GOT3 (cell line): ENCODE measurements at places on chromosomes 1 and 21.

- DNase-seq = no peak
These were observed 32.1 kb downstream of the FAM151A start for GRCh38 chr1:54591127-54591756.

DNA sequence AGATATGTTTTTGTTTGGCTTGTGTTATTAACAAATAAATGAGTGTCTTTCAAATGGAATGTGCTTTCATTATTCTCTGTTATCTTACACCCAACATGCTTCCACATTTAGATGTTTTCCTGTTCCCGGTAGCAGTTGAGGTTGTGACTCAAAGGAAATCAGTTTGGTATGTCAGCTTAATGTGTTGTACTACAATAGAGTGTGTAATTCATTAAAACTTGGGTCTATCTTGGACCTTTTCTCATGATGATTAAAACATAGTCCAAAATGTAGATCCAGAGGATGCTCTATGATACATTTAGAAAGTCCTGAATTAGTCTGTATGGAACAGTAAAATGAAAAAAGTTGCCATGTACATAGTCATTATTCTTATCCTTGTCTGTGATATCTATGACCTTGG, 26.7 kb downstream of the RTCA start:
- no peak for DNase-seq

DNA sequence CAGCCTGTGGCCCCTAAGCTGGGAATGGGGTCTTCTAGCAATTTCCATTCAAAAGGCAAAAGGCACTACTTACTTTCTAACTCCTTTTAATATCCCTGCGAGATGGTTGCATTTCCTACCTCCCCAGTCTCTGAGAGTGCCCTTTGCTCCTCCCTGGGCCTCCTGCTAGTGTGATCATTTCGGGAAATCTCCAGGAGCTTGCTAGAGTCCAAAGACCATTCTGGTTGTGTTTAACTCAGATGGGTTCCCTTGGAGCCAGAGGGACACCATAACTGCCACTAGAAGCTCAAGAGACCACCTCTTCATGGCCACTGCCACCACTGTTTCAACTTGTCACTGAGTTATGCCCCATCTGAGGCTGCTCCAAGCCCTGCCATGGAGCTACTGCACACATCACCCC, 34.4 kb upstream of the CYP4B1 start:
- DNase-seq = no peak

DNA sequence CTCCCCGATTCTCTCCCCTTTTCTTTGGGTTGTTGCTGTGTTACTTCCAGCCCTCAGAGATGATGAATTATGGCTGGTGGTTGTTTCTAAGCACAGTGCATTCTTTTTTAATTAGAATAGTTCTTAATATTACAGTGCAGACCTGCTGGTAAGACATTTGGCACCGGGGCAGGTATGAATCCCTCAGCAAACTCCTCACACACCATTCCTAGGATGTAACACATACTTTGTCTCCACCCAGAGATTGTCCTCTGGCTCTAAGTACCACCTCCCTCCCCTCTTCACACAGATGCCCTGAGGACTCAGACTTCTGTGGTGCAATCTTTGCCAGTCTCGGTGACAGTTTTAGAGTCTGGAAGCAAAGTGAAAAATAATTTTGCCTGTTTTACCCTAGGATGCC, 143.1 kb downstream of the HLX start:
- DNase-seq = no peak

- no peak for DNase-seq
These were observed 88.8 kb downstream of the MRPL39 start for GRCh38 chr21:25518491-25518911.

DNA sequence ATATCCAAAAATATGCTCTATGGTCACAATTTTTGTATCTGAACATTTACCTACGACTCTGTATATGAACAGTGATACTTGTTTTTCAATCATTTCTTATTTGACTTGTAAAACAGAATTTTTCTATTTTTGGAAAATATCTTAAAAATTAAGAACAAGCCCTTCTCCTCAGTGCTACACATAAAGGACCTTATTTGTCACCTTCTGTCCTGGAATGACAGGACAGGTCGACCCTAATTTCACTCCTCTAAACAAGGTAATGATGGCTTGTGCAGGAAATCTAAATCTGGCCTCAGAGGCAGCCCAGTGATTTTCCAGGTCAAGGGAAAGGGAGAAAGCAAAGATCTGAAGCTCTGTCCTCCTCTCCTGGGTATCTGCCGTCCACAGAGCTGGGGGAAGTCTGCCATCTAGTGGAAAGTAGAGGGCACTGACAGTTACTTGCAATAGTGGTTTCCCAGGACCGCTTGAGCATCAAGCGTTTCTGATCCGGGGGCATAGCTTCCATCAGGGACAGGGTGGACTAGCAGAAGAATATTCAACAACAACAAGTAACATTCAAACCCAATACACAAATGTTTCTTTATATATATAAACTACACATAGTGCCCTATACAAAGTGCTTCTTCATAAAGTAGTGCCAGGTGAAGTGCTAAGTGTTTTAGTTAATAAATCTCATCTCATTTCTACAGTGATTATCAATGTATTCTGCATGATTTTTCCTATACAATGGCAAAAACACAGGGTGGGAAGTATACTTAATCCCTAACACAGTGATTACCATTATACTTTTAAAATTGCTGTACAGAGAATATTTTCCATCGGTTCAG, 74.6 kb downstream of the SLC25A24 start:
- DNase-seq = no peak

- no peak for DNase-seq
These were observed 310.0 kb downstream of the PBX1 start for GRCh38 chr1:164868990-164869389.

- DNase-seq = no peak
These were observed 15.1 kb downstream of the SH2D2A start for GRCh38 chr1:156801409-156802121.

GRCh38 chr1:214637722-214638458, 34.9 kb downstream of the CENPF start:
- no peak for DNase-seq

- peak; percentile 38 for DNase-seq
These were observed 2.4 kb downstream of the UROD start for GRCh38 chr1:45014321-45015028.

- DNase-seq = no peak
These were observed 38.2 kb upstream of the SLC19A2 start for GRCh38 chr1:169523904-169524303.

GRCh38 chr1:2170211-2170610, 24.4 kb downstream of the FAAP20 start:
- no peak for DNase-seq

- no peak for DNase-seq
These were observed 19.0 kb upstream of the CASQ1 start for GRCh38 chr1:160171354-160171753.

DNA sequence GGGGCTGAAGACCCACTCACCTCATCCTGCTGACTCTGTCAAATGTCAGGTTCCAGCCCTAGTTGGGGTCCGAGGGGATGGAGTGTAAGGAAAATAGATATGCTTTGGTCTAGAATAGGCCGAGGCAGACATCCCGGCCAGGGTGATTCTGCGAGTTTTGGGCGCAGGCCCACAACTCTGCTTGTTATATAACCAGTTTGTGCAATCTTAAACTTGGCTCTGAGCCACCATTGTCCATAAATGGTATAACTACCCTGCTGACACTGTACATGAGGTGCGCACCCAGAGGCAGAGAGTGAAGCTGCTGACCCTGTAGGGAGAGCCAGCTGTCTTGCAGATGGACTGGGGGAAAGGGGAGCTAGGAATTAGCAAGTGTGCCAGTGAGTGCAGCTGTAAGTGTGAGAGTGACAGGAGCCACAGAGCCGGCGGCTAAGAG, 1388.8 kb downstream of the AMY1C start:
- DNase-seq = no peak

DNA sequence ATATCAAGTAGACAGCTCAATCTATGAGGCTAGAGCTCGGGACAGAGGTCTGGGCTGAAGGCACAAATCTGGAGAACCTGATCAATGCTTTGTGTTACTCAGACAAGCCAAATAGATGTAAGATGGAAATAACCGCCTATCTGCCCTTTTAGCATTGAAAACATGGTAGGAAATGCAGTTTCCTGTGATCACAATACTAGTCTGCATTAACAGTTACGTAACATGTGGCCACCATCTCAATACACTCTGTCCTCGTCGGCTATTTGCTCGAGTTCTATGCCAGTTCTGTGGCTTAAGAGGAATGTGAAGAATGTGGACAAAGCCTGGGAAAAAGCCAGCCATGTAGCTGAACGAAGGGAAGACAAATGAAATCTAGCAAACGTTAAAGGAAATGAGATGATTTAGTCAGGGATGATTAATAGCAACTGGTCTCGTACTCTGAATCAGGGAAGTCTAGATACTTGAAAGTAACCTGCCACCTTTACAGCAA, 73.3 kb downstream of the HSF2BP start:
- DNase-seq = peak; percentile 11

DNA sequence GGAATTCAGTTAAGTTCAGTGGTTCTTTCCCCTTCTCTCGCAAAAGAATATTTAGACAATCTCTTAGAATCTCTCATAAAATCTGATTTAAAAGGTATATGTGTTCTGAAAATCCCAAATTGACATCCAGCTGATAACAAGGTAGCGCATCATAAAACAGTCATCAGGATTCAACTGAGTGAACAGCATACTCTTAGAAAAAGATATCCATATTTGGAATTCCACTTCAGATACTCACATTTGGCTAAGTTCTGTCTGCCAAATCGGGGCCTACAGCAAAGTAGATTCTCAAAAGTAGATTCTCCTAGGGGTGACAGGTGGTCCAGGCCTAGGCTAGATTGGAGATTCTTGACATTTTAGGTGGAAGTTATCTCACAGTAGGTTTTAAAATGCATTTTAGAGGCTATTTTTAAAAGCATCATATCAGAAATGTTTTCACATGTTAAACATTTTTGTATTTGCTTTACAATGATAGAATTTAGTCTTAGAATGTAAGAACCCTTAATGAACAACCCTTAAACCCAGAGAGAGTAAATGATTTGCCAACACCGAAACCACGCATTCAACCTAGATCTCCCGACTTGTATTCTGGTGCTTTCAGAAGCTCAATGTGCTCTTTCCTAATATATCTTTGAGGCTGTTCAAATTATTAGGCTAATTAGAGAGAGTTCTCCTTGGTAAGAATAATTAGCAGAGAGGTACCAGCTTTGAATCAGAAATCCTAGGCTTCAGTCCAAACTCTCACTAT, 318.9 kb downstream of the LMO4 start:
- DNase-seq = no peak

DNA sequence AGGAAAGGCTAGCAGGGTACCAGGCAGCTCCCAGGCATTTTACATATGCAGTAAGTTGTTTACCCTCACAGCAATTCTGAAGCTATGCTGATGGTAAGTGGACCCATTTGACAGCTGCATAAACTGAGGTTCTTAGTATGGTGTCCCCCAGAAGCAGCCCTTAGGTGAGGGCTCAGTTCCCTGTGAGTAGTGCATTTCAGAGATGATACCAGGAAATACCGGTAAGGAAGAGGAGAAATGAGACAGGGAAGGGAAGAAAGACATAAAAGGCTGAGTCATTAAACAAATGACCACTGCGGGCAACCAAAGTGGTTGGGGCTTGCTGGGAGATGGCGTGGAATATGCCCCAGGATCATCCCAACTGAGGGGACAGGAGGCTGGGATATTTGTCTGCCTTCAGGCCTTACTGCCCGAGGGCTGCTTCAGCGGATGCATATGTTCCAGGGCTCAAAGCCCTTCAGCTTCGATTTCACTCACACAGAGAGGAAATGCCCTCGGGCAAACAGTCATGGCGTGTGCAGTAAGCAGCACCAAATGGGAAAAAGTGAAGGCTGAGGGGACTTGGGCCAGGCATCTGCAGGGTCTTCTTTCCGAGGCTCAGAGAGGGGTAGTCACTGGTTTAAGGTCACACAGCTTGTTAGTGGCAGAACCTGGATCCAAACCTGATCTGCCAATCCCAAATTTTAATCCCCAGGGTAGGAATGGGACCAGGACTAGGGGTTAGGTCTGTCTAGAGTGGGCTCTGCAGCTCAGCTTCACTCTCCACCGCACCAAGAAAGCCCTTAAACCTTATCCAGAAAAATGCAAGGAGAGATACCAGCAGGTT, 133.7 kb upstream of the RUNX3 start:
- no peak for DNase-seq

DNA sequence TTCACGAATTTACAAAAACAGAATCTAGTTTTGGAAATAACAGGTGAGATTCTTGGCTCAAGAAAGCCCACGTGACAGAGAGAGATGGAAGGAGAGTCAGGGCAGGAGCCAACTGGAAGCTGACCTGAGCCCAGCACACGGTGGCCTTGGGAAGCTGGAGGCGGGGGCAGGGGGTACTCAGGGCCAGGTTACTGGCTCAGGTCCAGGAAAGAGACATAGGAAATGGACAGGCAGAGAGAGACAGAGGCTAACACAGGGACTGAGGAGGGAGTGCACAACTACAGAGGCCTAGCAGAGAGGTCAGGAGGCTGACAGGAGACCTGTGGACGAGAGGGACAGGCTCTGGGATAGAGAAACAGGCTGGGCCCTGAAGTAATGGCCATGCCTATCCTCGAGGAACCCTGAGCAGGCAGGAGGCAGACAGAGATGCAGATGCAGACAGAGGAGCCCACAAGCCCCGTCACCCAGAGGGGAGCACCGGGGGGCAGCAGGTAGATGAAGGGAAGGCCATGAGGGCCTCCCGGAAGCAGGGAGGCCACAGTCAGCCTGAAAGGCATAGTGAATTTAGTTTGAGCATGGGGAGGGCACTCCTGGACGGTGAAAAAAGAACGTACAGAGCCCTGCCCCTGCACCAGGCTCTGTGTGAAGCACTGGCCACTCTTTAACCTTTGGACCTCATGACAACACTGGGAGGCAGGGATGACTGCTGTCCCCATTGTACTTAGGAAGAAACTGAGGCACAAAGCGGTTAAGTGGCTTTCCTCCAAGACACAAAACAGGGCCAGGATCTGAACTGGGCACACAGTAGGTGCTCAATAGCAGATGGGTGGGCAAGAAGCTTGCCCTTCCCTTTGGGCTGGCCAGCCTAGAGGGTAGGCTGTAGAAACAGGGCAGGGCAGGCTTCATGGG, 230.1 kb downstream of the TRABD2B start:
- DNase-seq = no peak

DNA sequence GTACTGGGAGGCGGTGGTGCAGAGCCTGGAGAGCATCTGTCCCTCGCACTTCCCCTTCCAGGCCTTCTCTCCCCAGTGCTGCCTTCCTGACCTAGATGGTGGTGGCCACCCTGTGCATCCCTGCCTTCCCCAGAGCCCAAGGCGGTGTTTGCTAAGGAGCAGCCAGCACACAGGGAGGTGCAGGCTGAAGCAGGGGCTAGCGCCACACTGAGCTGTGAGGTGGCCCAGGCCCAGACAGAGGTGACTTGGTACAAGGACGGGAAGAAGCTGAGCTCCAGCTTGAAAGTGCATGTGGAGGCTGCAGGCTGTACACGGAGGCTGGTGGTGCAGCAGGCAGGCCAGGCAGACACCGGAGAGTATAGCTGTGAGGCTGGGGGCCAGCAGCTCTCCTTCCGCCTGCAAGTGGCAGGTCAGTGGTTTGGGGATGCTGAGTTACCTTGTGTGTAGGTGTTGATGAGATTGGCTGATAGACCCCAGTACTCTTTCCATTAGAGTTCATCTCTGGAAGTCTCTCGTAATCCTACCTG, 51.6 kb downstream of the OBSCN start:
- DNase-seq = no peak

- no peak for DNase-seq
These were observed 249.6 kb upstream of the USP25 start for GRCh38 chr21:15480160-15480559.
